RWPE1 (cell line): ENCODE measurements at places on chromosomes 3 and 15.

DNA sequence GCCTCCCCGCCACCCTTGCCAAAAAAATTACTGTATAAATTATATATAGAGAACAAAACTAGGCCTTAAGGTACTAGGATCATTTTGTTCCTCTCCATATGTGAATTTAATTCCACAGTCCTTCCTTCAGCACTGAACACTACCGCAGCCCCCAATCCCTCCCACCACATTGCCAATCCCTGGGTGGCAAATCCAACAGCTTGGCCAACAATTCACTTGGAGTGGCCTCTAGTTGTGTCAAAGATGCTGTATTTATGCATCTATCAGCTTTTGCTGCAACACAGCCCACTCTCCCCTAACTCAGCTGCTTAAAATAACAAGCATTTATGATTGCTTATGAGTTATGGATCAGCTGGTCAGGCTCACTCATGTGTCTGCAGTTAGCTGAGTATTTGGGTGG lies 18.6 kb downstream of the GPD1L start:
- DNase-seq: no peak

GRCh38 chr3:98552232-98553020 lies 20.6 kb downstream of the GPR15 start:
- DNase-seq: no peak

- DNase-seq: no peak
These were observed 10.6 kb upstream of the MANF start for GRCh38 chr3:51374456-51374855.

DNA sequence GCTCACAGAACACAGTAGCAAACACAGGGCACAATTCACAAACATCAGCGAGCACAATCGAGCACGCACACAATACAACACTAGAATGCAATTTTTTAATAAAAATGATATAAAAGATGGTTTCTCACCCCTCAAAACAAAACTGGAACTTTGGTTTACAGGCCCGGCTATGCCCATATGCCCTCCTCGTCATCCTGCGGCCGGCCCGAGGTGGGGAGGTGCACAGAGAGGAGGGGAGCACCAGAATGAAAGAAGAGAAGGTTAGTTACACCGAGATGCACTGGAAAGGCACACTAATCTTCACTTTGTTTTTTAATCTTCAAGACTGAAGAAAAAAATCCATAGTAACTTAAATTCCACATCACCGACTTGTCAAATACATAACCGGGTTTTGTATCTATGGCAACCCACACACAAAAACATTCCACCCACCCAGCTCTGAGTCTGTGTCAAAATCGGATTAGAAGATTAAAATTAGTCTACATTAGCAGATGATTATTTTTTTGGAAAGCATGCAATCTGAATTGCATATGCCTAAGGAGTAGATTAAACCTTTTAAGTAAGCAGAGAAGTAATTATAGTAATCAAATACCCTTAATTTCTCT lies 196.7 kb upstream of the WNT5A start:
- no peak for DNase-seq

DNA sequence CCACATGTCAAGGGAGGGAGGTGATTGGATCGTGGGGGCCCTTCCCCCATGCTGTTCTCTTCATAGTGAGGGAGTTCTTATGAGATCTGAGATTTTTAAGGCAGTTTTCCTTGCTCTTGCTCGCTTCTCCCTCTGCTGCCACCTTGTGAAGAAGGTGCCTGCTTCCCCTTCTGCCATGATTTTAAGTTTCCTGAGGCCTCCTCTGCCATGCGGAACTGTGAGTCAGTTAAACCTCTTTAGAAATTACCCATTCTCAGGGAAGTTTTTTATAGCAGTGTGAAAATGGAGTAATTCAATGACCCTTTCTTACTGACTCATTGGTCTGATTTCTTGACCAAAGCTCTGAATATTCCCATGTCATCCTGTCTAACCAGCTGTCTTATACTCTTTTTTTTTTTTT lies 484.4 kb upstream of the TPRG1 start:
- DNase-seq: no peak

- DNase-seq: no peak
These were observed 581.1 kb downstream of the ZNF385D start for GRCh38 chr3:21169948-21170347.

DNA sequence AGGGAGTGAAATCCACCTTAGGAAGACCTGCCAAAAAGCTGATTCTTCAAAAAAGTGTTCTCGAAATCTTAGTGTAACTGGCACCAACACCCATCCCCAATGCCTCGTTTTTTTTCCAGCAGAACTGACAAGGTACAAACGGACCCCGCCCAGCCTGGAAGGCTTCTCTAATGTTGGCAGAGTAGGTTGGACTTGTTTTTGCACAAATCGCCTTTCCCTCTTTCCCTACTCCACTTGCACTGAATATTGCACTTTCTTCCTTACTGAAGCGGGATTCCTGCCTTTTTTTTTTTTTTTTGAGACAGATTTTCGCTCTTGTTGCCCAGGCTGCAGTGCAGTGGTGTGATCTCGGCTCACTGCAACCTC lies 544 bp upstream of the TIMMDC1 start:
- peak; percentile 25 for DNase-seq

- no peak for DNase-seq
These were observed 64.0 kb downstream of the USP13 start for GRCh38 chr3:179716811-179717210.

GRCh38 chr3:48931944-48932580 lies 13.4 kb downstream of the ARIH2 start:
- DNase-seq: no peak

DNA sequence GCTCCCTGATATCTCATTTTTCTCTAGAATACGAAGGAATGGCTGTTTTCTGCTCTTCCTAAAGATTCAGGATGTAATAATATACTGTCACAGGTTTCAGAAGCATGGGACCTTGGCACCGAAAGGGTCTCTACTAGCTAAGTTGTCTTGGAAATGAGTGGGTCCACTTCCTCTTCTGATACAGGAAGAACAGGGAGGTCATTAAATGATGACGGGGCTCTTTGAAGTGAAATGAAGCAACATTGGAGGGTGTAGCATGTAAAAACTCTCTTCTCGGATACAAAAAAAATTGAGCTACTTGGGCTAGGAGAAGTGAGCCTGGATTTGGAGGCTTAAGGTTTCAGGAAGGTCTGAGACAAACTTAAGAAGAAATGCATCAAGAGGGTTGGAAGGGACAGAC lies 349.8 kb upstream of the TPRG1 start:
- DNase-seq: no peak

DNA sequence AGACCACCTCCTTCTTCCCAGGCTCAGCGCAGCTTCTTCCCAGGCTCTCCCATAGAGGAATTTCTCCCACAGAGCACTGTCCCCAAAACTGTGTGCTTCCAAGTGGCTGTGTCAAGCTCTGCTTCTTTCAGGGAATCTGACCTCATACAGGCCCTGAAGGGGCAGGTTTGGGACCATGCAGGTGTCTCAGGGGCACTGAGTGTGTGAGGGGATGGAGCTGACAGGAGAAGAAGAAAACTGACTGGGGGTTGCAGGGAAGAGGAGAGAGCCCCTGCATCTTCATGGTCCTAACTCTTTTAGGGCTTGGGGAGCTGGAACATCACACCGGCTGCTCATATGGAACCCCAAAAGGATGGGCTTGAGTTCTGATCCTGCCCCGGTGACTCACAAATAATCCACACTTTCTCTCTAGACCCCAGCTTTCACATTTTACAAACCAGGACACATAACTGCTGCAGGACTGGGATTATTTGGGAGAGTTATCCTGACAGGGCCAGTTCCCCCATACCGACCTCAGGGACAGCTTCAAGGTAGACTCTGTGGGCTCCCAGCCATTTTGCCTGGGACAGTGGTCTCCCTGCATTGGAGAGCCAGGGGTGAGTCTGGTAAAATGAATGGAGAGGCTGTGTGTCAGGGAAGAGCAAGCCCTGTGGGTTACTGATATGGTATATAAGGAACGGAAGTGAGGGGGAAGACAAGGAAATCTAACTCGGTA lies 316.1 kb downstream of the TLE3 start:
- no peak for DNase-seq

GRCh38 chr3:13574083-13574797 lies 25.3 kb downstream of the FBLN2 start:
- DNase-seq: no peak

- DNase-seq: no peak
These were observed 151.1 kb downstream of the NUP210 start for GRCh38 chr3:13268961-13269441.

DNA sequence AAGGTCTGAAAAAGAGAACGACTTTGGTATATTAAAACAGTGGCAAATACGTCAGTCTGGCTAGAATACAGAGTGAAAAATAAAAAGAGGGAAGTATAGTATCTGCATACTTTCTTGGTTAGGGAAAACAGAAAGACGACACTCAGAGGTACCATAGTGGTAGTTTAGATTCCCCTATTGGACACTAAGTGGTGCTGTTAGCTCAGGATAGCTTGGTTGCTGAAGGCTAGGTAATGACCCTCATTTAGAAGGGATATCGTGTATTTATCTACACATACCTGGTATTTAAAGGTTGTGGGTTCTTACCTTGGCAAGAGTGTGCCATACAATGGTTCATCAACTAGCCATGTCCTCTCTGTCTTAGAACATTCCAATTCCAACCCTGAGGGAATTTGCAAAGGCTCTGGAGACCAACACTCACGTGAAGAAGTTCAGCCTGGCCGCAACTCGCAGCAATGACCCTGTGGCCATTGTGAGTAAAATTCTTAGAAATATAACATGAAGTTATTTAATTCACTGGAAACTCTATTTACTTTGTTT lies 31.0 kb downstream of the TMOD2 start:
- peak; percentile 52 for DNase-seq
